ENCODE measurements at places on chromosomes 5 and 9.
A peak's percentile ranks its signal among the peaks of the same experiment; 100 is the strongest.

- DNase-seq = no peak
Measured at GRCh38 chr9:32886021-32886420, 102.7 kb downstream of the TMEM215 start.

- DNase-seq = no peak
Measured at GRCh38 chr5:154899151-154899816, 38.7 kb downstream of the GEMIN5 start.

GRCh38 chr5:23136958-23137357 lies 283.8 kb upstream of the CDH12 start:
- DNase-seq = no peak

DNA sequence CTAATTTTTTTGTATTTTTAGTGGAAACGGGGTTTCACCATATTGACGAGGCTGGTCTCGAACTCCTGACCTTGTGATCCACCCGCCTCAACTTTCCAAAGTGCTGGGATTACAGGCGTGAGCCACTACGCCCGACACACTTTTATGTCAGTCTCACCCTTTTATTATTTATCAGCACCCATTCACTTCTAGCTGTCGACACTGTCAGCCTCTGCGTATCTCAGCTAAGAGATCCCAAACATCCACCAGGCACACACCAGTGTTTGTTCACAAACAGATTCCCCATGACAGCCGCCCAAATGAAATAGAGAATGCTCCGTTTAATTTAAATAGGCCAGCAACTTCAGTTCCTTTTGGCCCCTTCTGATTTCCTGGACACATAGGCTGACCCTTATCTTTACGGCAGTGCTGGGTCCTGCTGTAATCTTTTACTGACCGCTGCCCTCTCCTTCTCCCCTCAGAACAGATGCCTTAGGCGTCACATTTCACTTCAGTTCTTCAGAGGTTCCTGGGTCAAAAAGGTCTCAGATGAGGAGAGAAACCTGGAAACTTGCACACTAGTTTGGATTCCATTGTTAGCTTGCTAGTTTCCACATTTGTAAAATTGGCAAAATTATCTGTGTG lies 43.1 kb upstream of the CKMT2 start:
- DNase-seq = no peak

- DNase-seq = no peak
Measured at GRCh38 chr5:1351156-1351555, 6.3 kb upstream of the CLPTM1L start.

GRCh38 chr5:147101659-147102369 lies 133.0 kb upstream of the STK32A start:
- DNase-seq = no peak

DNA sequence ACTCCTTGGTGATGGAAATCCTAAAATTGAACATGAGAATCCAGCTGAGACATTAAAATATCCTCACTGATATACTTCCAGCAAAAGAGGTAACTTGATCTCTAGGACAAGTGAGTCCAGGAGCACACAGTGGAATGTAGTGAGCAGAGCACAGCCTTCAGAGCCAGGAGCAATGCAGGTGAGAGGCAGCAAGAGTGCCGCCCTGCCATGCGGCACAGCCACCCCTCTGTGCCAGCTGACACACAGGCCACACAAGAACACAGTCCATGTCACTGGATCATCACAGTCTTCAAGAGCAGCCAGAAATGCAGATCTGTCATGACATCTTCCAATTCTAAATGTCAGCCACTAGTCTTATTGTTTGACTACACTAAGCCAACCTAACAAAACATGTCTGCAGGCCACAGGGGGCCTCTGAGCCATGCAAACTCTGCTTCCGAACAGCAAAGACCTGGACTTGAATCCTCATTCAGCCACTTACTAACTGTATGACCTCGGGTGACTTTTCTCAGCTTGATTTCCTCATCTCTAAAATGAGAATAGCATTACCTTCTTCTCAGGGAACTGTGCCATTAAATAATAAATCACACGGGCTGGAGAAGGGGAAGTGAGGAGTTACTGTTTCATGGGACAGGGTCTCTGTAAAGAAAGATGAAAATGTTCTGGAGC lies 47.0 kb downstream of the CCDC125 start:
- no peak for DNase-seq

GRCh38 chr9:112446526-112446925 lies 40.1 kb upstream of the KIAA1958 start:
- no peak for DNase-seq

- no peak for DNase-seq
Measured at GRCh38 chr9:112838342-112838741, 52.3 kb downstream of the SLC46A2 start.

- no peak for DNase-seq
Measured at GRCh38 chr9:124839612-124840299, 13.5 kb upstream of the WDR38 start.

- DNase-seq = no peak
Measured at GRCh38 chr5:39947657-39948056, 522.9 kb upstream of the DAB2 start.

GRCh38 chr5:139668064-139668880 lies 20.1 kb downstream of the CXXC5 start:
- DNase-seq = no peak

DNA sequence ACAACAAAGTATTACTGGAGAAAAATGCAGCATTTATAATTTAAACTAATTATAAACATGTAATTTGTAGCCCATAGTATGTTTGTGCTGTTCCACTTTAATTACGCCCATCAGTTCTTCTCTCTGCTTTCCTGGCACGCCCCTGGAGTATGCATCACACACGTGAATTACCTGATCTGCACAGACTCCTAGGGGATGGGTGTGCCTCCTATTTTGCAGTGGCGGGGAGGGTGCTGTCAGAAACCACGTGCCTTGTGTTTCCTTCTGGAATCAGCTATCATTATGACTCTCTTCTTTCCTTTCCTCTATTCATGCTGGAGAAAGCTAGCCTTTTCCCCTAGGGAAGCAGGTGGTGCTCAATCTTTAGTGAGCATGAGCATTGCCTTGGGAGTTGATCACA lies 43.3 kb downstream of the RPS23 start:
- no peak for DNase-seq

DNA sequence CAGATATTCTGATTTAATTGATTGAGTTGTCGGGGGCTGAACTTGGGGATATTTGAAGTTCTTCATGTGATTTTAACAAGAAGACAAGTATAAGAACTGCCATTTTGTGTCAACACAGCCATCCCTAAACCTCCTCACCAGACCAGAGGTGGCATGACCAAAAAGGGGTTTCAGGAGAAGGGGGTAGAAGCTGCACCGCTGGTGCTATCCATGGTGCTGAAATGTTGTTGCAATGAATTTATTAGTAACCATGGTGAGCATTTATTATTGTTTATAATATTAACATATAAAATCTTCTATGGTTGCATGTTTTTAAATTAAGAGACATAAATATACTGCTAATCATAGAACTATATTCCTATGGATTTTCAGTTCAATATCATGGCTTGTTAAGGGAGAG lies 72.3 kb downstream of the GNA14 start:
- no peak for DNase-seq

GRCh38 chr5:68480335-68480940 lies 264.9 kb downstream of the PIK3R1 start:
- DNase-seq = no peak

- DNase-seq = no peak
Measured at GRCh38 chr9:94741866-94742265, 15.4 kb downstream of the AOPEP start.

DNA sequence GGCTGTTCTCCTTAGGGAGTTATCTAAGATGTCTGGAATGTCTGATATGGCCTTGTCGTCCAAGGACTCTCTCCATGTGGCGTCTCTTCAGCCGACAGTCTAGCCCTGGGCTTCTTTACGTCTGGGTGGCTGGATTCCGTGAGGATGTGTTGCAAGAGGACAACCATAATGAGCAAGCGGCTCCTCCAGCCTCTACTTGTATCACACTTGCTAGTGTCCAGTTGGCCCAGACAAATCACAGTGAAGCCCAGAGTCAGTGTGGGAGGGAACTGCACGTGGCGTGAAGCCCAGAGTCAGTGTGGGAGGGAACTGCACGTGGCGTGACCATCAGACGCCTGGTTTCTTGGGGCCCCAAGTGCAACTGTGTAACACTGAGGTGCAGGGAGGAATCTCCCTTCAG lies 61.1 kb downstream of the COL23A1 start:
- DNase-seq = no peak

- DNase-seq = no peak
Measured at GRCh38 chr9:77956555-77956954, 75.1 kb downstream of the GNAQ start.

GRCh38 chr9:87516222-87516925 lies 18.7 kb downstream of the DAPK1 start:
- peak; percentile 82 for DNase-seq

GRCh38 chr9:134234001-134234660 lies 69.8 kb upstream of the RNU6ATAC start:
- DNase-seq = peak; percentile 53

DNA sequence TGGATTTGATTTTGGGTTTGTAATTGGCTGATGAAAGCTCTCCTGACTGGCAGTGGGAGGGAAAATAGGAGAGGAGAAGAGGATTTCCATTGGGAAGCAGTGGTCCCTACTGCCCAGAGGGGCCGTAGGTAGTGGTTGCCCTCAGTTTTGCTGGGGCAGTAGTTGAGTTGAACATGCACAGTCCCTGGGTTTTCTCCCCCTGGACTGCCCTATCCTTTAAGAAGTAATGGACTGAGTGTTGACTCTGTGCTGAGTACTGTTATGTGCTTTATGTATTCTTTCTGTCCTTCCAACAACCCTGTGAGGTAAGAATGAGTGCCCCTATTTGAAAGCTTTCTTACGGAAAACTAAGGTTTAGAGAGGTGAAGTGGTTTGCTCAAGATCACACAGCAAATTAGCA lies 111.2 kb upstream of the RPS23 start:
- DNase-seq = no peak

- no peak for DNase-seq
Measured at GRCh38 chr5:116740771-116741170, 166.1 kb upstream of the SEMA6A start.

DNA sequence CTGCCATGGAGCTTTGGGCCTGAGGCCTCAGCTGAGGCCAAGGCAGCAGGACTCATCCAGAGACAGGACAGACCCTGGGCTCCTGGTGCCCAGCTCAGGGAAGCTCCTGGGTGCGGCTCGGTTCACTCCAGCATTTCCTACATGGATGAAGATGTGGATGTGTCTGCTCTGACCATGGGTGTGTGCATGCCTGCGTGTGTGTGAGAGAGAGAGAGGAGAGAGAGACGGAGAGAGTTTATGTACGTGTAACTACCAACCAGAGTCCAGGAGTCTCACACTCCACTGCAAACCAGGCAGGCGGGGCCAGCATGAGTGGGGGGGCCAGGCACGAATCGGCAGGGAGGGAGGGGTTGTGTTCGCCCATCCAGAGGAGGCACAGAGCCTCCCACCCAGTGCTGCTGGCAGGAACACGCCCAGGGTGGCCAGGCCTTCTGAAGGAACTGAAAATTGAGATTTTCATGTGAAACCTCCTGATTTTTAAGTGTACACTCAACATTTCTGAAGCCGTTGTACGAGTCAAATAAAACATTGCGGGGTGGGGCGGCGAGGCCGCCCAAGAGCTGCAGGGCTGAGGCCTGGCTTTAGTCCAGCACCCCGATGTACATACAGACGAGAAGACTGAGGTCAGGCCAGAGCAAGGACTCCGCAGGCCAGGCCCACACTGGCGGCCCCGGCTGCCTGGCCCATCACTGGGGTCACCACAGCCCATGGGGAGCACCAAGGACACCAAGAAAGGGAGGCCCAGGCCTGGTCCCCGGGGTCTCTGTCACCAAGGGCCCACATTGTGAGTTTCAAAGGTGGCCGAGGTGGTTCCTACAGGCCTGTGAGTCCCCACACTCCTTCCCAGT lies 88.7 kb downstream of the ADAMTS2 start:
- peak; percentile 67 for DNase-seq

DNA sequence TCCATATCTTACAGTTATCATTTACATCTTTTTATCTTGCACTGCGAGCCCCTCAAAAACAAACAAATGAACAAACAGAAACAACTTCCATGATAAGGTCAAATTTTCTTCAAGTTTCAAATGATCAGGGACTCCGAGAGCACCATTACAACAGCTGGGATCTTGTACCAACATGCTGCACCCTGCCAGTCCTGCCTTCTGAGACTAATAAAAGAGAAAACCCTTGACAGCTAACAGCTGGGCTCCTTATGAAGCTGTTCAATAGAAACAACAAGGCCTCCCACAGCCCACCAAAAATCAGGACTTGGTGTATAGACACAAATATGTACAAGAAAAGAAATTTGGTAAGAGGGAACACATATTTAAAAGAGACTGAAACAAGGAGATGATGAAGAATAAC lies 985.3 kb upstream of the DMAC1 start:
- no peak for DNase-seq

DNA sequence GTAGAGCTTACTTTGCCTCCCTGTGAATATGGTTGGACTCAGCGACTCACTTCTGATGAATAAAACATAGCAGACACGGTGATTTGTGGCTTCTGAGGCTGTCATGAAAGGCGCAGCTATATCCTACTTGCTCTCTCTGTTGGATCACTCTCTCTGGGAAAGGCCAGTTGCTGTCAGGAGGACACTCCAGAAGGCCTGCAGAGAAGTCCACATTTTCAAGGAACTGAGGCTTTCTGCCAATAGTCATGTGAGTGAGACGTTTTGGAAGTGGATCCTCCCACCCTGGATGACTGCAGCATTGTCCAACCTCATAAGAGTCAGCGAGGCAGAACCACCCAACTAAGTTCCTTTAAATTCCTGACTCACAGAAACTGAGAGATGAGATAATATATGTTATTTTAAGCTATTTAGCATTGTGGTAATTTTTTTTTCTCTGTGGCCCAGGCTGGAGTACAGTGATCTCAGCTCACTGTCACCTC lies 156.0 kb upstream of the MAST4 start:
- DNase-seq = peak; percentile 50

- DNase-seq = no peak
Measured at GRCh38 chr9:101858026-101858425, 119.6 kb upstream of the GRIN3A start.

- no peak for DNase-seq
Measured at GRCh38 chr5:142408981-142409481, 84.2 kb upstream of the SPRY4 start.

DNA sequence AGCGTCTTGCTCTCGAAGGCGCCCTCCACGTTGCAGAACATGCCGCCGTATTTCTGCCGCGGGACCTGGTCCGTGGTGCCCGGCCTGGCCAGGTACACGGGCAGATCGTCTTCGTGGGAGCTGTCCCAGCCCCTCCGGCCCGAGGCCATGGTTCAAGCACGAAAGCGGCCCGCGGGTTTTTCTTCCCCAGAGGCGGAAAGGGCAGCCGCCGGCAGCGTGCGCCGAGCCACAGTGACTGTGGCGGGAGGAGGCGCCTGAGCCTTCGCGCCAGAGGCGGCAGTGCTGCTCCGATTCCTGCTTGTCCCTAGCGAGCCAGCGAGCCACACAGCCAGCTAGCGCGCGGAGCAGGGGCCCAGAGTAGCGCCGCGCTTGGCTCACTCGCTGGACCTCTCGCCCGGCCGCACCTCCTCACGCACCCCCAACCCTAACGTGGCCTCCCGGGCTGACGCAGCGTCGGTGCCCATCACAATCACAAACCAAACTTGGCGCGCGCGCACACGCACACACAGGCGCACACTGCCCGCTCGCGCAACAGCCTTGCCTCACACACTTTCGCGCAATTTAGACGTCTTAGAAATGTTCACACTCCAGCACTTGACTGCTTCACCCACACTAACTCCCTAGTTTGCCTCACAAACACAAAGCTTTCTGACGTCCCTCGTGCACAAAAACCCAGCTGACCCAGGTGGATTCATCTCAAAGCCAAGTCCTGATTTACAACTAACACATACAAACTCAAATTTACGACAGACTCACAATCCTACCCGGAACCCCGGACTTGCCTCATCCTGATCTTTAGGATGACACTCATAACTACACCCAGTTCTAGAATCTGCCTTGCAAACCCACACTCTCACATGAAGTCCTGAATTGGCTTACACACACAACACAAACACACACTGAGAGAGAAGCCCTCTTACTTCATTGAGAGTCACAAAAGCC lies at the start of gene DPYSL3:
TSS of gene DPYSL3 (minus strand) at position 359 of the 942 bp plus-strand sequence. CDS start at position 149, 210 bp downstream.
- peak; percentile 88 for DNase-seq
